Esophagus squamous epithelium (tissue), 5 donors: ENCODE measurements at places on chromosomes 2 and 18.

- DNase-seq: no peak
Observed at GRCh38 chr18:39841482-39842365, 2113.3 kb upstream of the PIK3C3 start.

DNA sequence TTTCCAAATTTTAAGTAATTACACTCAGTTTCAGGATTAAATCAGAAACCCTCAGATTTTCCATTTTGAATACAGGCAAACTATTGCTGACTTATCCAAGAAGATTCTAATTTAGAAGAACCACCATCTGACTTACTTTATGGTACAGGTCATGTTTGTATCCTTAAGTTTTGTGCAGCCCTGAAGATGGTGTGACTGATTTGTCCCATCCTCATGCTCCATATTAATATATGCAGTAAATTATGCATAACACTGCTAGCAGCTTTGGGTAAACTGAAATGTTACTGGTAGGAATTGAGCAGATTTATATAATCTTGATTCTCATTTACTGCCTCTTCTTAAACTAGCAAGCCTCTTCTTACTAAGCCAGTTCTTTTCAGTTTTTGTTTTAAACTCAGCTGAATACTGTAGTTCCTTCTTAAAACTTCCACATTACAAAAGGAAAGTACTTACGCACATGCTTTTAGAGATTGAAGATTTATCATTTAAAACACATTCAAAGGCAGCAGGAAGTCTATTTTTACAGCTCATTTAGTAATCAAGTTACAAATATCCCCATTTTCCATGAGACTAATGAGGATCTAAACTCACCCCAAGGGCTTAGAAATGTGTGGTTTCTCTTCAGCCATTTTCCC, 25.7 kb downstream of the MEX3C start:
- no peak for DNase-seq

DNA sequence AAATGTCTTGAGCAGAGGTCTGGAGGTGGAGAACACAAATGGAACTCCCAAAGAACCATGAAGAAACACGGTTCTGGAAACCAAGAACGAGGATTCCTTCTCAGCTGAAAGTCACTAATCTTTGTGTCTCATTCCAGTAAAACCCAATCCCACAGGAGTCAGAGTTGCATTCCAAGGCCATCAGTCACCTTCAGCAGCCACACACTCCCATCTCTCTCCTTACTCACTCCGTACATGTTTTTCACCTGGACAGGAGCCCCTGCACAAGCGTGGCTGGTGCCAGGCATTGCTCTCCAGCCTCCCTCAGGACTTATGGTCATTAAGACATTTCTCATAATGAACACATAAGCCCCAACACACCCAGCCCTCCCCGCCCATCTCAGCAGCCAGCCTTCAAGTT, 175.4 kb upstream of the SIX2 start:
- no peak for DNase-seq

GRCh38 chr2:239552213-239552926, 151.6 kb upstream of the HDAC4 start:
- DNase-seq: no peak

DNA sequence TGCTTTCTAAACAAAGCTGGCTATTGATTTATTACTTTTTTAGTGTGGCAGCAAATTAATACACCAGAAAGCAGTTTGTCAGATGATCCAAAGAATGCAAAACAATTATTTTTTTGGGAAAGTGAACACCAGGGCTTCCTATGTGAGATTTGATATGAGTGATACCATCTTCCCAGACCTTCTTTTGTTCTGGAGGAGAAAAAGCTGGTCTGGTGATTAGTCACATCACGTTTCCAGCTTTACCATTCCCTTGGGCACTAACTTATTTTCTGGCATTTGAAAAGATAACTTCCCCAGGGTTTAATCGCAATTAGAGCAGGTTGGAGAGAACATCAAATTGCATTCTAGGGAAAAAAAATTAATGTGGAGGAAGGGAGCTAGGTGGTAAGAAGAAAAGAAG, 182.9 kb upstream of the TANK start:
- no peak for DNase-seq

GRCh38 chr18:67550872-67551520, 34.5 kb upstream of the DSEL start:
- DNase-seq: no peak

GRCh38 chr2:74876081-74876886, 42.4 kb downstream of the HK2 start:
- no peak for DNase-seq

GRCh38 chr2:195548198-195548940, 108.7 kb upstream of the SLC39A10 start:
- DNase-seq: no peak

DNA sequence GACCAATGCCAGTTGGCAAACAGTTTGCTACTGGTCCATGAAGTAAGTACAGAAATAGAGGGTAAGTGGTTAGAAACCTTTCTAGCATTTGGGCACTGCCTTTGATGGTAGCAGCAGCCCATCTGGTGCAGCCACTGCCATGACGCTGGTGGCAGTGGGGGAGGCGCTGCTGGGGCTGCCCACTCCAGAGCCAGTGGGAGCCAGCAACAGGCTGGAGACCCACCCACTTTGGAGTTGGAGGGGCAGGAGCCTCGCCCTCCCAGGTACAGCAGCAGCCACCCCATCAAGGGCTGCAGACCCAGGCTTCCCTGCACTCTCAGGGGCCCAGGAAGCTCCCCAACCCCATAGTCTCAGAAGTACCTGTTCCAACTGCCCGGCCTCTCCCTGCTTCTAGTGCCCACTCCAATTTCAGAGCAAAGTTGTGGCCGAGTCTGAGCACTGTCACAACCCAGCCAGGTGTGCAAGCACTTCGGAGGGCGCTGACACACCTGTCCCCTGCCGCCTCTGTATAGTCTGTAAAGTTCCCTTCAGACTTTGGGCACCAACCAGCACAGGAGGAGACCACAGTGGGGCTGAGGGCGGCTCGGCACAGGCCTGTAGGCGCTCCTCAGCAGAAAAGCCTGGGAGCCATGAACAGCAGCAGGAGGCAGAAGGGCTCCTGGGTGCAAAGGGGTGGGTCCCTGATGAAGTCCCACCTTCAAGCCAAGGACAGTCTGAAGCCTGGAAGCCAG, 125.6 kb upstream of the CCDC150 start:
- DNase-seq: no peak

- DNase-seq: no peak
Observed at GRCh38 chr18:24930971-24931370, 421.0 kb downstream of the ZNF521 start.

DNA sequence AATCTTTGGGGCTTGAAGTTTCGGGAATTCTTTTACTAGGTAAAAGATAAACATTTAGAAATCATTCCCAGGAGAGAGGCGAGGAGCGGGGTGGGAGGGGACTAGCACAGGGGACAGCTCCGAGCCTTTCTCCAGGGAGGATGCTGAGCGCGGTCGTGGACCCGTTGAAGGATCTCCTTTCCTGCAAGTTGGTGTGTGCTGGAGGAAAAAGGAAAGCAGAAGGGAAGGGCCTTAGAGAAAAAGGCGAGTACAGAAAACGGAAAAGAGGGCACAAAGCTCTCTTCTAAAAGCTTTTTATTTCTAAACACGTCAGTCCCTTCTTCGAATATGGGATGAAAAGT, 640 bp downstream of the SLC39A6 start:
- no peak for DNase-seq

DNA sequence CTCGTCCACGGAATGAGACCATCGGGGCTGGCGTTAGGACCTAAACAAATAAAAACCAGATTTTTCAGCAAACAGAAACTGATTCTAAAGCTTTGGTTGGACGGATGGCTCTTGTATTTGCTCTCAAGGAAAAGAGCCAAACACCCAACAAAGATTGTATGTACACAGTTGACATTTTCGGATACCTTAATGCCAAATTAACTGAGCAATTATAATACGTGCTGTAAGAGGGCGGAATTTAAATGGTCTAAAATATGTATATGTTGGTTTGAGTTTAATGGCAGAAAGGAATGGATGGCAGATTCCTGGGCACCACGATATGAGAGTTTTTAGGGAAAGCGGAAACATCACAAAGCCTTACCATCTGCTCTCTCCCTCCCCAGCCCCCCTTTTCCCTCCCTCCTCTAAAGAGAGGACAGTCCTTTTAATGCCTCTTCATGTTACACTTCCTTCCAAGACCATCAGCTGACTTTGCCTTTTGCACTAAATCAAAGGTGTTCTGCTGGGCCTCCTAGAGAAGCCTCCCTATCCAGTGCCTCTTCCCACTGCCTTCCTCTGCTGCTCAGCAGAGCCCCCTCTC, 33.3 kb downstream of the STAT1 start:
- no peak for DNase-seq

- no peak for DNase-seq
Observed at GRCh38 chr2:239049421-239050251, 201.8 kb downstream of the TWIST2 start.

GRCh38 chr2:227376656-227377396, 2.3 kb downstream of the TM4SF20 start:
- no peak for DNase-seq

DNA sequence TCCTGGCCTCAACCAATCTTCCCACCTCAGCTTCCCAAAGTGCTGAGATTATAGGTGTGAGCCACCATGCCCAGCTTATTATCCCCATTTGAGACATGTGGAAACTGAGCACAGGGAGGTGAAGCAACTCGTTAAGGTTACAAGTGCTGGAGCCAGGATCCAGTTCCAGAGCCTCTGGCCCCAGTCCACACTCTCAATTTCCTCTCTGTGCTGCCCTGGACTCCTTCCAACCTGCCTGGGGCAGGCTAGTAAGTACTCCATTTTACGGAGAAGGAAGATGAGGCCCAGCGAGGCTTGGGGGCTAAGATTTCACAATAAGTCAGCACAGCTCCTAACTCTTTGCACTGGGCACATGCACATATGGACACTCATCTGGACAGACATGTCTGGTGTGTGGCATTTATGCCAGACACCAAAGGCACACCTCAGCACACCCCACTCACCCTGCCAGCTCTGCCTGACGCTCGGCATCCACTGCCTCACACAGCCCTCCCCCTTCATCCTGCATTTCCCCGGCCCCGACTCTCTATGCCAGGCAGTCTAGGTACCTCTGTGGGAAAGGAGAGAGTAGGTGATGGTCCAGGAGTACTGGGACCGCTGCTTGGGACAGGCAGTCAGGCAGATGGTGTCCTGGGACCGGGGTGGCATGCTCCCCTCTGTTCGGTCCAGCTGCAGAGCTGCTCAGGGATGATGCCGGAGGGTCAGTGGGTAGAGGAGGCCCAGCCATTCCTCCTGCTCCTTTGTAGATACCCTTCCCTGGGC, 20.5 kb downstream of the CFAP65 start:
- DNase-seq: no peak

- no peak for DNase-seq
Observed at GRCh38 chr18:46046126-46046525, 25.9 kb downstream of the PSTPIP2 start.

DNA sequence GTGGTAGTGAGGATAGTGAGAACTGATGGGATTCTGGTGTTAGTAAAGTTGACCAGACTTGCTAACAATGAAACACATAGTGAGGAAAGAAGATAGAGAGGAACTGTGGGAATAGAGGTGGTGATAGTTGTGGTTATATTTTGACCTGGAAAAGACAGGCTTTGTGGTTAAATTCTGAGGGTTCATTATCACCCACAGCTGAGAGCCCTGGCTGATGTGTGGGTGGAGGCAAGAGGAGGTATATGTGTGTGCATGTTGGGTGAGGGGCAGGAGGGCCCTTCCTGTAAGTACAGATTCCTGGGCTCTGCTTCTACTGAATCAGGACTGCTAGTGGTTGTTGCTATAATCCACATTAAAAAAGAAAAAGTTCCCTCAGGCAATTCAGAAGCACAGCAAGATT, 26.2 kb upstream of the TMEM163 start:
- DNase-seq: no peak

DNA sequence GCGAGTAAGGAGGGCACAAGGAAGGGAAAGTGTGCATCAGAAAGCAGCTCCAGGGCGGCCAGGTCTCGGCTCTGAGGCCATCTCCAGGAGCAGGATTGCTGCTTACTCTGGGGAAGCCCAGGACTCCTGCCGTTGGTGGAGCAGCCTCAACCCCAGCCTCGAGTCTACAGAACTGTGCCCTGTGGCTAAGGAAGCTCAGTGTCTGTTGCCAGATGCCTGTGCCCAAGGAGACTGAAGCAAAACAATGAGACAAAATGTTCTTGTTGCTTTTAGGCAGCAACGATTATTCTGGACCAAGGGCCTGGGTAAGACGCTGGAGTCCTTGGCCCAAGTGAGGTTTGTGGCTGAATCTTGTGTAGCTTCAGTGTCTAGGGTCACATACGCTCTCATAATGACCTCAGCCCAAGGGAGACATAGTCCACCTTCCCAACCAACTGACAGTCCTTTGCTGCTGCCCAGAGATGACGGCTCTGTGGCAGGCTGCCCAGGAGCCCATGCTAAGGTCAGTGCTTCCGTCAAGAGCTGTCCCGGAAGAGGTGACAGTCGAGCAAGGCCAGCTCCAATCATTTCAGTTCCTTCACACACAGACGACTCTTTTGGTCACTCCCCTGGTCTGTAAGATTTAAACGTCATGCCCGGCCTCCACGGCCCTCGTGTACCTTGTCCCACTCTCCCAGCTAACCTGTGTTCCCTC, 223.8 kb downstream of the TTC32 start:
- DNase-seq: no peak

DNA sequence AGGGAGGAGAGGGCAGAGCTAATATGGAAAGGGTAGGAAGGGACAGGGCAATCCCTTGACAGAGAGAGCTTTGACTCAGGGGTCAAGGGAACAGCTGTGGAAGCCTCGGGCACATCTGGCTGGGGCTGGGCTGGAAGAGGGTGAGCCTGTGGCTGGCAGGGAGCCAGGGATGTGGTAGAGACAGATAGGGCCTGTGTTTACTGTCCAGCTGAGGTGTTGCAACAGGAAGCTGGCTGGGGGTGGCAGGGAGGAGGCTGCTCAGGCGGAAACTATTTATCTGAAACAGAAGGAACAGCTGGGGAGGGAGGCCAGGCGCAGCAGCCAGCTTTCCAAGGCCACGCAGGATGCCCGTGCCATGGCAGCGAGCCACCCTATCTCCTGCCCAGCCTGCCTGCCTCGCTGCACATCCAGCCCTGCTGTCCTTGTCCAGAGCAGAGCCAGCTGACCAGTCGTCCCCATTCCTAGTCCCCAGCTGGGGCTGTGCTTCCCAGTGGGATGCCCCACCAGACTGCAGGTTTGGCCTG, 264.7 kb downstream of the CYP26B1 start:
- no peak for DNase-seq

- DNase-seq: no peak
Observed at GRCh38 chr18:72630991-72631390, 86.8 kb upstream of the CBLN2 start.

- no peak for DNase-seq
Observed at GRCh38 chr2:1704631-1705556, 39.4 kb downstream of the PXDN start.

GRCh38 chr2:13616616-13617015, 899.9 kb downstream of the TRIB2 start:
- no peak for DNase-seq

GRCh38 chr2:240401308-240401707, 34.2 kb upstream of the GPC1 start:
- DNase-seq: no peak
